ENCODE measurements at places on chromosomes 13 and 19.
A peak's percentile ranks its signal among the peaks of the same experiment; 100 is the strongest.

DNA sequence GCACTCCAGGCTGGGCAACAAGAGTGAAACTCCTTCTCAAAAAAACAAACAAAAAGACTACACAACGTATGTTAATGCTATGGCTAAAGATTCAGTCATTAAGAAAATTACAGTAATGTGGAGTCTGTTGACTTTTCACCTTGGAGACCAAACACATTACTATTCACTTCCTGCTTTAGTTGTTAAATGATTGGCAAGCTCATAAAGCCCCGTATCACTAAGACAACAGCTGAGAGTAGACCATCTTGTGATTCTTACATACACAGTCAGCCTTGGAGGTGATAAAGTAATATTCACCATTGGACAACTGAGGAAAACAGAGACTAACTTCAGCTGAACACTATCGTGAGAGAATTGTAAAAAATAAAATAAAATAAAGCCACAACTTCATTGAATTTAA lies 86.5 kb downstream of the KCTD12 start:
- DNase-seq, result no peak

DNA sequence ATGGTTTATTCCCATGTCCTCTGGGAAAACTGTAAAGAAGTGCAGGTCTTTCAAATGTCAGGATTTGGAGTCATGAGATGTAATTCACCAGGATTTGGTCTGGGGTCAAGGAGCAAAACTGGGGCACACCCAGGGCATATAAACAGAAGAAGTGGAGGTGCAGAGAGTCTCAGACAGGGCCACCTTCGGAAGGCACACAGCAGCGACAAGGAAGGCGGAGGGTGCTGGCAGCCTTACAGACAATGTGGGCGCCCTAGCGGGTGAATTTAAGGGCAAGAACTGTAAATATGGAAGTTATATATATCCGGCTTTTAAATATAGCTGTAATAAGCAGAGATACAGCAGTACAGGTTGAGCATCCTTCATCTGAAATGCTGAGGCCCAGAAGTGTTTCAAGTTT lies 31.2 kb downstream of the DHRS12 start:
- DNase-seq, result no peak

GRCh38 chr19:49431330-49431749 lies 6.2 kb downstream of the GFY start:
- no peak for DNase-seq

DNA sequence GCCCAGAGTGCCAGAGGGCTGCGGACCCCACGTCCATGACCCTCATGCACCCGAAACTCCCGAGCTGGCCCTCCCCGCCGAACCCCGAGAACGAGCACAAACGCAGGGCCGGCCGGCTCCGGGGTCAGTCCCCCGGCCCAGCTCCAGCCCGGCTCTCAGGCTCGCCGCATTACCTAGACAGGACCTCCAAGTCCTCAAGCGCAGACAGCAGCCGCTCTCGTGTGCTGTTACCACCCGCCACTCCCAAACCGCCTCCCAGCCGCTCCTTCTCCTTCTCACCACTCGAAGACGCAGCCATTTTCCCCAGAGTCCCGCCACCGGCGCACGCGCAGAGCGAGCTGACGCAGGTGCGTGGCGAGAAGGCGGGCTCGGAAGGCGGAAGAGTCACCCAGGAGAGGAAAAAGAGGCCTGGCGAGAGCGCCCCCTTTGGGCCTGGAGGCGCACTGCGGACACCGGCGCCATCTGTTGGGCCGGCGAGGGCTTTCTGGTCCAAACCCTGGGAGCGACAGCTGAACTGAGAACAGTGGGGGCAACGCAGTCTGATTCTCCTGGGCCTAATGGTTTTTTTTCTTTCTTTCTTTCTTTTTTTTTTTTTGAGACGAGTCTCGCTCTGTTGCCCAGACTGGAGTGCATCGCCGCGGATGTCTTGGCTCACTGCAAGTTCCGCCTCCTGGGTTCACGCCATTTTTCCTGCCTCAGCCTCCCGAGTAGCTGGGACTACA lies at the start of gene MED4:
Gene MED4, minus strand, starts transcription at position 324 of the 722 bp plus-strand sequence. Its CDS starts 26 bp downstream, at position 298.
- peak; percentile 81 for DNase-seq

DNA sequence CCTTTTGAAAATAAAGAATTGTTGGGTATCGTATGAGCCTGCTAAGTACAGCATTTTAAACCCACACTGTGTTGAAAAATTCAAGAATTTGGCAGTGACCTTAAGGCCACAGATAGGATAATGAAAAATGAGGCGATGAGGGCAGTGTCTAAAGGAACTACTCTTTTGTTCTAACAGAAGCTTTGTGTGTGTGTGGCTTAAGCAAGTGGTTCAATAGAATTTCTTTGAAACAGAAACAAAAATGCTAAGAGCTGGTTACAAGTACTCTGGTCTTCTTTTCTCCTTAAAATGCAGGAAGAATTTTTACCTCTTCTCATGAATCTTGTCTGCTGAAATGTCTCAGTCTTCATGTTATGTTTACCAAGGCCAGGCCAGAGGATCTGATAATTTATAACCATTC lies 279.5 kb downstream of the ZNF536 start:
- no peak for DNase-seq

- DNase-seq, result no peak
Observed at GRCh38 chr13:77896977-77897376, 21.7 kb downstream of the EDNRB start.

- no peak for DNase-seq
Observed at GRCh38 chr13:114109641-114110041, 22.8 kb downstream of the RASA3 start.

DNA sequence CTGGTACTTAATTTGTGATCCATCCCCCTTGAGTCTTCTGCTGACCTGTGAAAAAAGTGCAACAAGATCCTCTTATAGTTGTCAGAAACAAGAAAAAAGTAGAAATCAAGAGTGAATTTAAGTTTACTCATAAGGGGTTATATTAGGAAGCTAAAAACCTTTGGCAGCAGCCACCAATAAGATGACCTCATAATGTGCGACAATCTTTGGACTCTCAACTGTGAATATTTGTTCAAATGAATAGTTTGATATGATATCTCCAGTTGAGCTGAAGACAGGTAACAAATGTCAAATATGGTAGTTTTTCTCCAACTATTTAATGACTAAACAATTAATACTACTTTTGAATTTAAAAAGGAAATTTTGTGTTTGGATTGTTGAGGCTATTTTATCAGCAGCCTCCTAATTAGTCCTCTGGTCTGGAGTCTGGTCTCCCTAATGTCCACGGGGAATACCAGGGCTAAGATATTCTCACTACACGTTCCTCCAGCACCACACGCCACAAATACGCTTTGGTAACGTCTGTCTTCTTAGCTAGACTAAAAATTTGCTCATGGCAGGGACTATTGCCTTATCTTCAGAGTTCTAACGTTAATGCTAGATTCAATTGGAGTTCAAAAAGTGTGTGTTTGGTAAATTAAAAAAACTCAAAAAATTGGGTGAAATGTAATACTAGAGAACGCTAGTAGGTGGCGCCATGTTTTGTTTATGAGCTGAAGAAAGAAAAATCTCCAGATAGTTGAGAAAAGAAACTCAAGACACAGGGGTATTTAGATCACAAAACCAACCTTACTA lies 51.0 kb upstream of the PDX1 start:
- DNase-seq, result no peak

DNA sequence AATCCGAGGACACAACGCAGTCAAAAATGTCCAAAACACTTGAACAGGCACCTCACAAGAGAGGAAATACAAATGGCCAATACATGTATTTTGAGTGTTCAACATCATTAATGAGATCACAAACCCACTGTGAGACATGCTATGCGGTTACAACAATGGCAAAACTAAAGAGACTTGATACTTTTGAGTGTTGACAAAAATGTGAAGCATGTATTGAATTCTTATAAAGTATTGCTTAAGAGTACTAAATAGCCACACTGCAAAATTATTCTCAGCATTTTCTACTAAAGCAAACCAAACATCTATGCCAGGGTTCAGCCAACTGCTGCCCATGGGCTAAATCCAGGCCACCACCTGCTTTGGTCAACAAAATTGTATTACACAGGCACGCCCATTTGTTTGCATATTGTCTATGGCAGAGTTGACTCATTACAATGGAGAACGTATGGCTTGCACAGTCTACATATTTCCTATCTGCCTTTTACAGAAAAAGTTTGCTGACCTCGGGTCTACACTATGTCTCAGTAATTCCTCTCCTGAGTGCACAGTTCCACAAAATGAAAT lies 135.3 kb downstream of the B3GLCT start:
- no peak for DNase-seq

DNA sequence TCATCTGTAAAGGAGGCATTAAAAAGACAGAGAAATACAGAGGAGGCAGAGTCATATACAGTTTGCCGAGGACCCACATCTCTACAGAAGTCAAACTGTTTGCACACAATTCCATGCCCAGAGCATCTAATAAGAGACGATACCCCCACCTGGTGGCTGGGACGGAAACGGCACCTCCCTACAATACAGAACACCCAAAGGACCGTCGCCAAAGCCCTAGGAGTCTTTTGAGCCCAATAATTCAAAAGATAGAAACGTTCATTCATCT lies 703 bp upstream of the PLEKHG2 start:
- DNase-seq, result peak; percentile 87

DNA sequence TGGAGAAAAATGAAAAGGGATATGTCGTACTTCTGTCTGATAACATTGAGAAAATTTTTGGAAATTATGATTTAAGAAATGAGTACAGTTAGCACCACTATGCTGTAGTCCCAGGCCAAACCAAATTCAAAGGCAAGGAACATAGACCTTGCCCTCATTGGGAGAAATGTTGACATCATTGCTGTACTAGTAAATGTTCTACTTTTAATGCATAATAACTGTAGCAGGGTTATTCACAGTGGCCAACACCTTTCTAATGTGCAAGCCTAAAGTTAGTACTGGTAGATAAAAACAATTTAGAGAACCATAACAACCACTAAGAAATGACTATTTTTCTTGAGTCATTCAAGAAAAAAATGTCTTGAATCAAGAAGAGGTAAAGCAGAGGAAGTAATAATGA lies 792.6 kb upstream of the GPC6 start:
- DNase-seq, result no peak

- DNase-seq, result no peak
Observed at GRCh38 chr13:107421028-107421427, 794.3 kb downstream of the LIG4 start.

GRCh38 chr13:29578300-29579085 lies 17.0 kb downstream of the SLC7A1 start:
- no peak for DNase-seq

DNA sequence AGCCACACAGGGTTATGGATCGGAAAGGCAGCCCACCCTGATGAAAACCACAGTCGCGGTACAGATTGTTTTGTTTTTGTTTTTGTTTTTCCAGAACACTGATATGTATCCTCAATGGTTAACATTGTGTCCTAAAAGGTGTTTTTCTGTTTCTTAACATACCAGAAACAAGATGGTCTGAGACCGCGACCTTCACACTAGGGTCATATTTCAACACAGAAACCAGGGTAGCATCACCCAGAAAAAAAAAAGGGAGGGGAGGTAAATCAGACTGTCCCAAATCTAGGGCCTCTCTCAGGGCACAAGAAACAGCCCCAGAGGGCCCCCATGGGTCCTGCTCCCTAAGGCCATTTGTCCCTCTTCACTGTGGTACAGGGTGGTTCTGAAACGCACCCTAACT lies 66.5 kb downstream of the INSR start:
- DNase-seq, result no peak

DNA sequence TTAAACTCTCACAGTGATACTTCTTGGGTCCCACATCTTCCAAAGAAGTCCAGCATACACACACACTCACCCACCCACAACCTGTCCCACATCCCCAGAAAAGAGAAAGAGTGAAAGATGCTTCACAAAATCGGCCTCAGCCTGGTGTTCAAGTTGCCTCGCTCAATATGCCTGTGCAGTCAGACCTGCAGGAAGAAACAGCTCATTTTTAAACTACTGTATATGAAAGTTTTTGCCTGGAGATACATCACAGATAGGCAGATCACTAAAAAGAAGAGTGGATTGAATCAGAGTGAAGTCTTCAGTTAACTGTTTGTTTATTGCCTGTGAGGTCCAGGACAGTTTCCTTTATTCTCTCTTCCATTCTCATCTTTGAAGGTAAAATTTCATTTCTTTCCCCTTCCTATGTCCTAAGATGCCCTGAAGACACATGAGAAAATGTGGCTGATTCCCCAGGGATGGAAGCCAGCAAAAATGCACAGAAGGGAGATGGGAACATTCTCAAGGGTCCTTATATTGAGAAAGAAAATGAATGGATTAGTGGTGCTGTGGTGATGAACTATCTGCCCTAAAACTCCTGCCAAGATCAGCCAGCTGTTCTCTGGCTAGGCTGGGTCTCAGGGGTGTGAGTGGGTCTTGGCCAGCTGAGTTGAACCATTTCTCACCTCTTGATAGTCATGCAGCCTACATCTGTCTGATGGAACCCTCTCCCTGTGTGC lies 259.0 kb downstream of the ITGBL1 start:
- DNase-seq, result no peak

- DNase-seq, result no peak
Observed at GRCh38 chr13:43041369-43041921, 18.1 kb downstream of the DNAJC15 start.

- no peak for DNase-seq
Observed at GRCh38 chr13:27130223-27130978, 41.2 kb downstream of the USP12 start.

GRCh38 chr19:33499671-33500506 lies 21.7 kb downstream of the PEPD start:
- no peak for DNase-seq

GRCh38 chr13:85091631-85092234 lies 707.5 kb downstream of the SLITRK6 start:
- no peak for DNase-seq

GRCh38 chr13:77928909-77929308 lies 10.3 kb upstream of the EDNRB start:
- no peak for DNase-seq

GRCh38 chr13:45055902-45056648 lies 64.2 kb upstream of the GTF2F2 start:
- peak; percentile 19 for DNase-seq

DNA sequence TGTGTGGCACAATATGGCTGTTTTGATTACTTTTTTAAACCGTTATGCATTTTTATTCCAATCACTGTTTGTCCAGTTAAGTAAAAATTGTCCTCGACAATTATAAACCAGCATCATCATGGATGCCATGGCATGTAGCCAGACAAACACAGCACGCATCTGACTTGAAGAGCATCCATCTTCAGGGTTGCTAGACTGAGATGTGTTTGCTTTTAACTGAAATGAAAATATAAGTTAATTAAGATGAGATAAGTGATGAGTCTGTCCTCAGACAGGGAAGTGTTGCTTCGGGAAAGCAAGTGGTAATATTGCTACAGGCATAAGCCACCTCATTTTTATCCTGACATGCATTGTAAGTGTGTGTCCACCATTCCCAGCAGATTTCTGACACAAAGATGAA lies 92.8 kb upstream of the TPP2 start:
- DNase-seq, result no peak
